ENCODE measurements at places on chromosomes 4 and X. TPM values are rescaled to one million over a fixed set of nuclear protein-coding genes. Genes with fewer than 3 reads are reported as not detected.

DNA sequence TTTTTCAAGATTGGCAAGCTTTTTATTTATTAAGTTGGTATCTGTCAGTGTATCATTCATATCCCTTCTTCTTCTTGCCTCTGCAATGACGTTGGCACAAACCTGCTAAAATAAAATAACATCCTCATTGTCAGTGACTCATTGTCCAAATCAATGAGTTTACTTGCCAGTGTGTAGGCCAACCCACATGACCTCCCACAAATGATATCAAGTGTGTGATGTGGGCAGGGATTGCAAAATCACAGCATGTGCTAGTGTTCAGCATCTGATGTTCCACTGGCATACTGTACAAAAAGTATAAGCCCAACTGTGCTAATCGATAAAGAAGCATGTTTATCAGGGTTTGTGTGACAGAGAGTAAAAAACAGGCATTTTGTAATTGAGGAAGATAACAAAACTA is 25.5 kb downstream of the GPAT3 start:
- H3K36me3 ChIP-seq, result no peaks in the 10 kb centered on the region
- H3K4me1 ChIP-seq, result no peaks in the 10 kb centered on the region
- no peaks in the 10 kb centered on the region for H3K27me3 ChIP-seq

GRCh38 chr4:30537456-30537855 is 182.7 kb upstream of the PCDH7 start:
- no peak overlapping the region for H3K27ac ChIP-seq
- no peak overlapping the region for H3K4me3 ChIP-seq
- no peaks in the 10 kb centered on the region for H3K27me3 ChIP-seq
- no peaks in the 10 kb centered on the region for H3K36me3 ChIP-seq
- DNase-seq, result no peak

DNA sequence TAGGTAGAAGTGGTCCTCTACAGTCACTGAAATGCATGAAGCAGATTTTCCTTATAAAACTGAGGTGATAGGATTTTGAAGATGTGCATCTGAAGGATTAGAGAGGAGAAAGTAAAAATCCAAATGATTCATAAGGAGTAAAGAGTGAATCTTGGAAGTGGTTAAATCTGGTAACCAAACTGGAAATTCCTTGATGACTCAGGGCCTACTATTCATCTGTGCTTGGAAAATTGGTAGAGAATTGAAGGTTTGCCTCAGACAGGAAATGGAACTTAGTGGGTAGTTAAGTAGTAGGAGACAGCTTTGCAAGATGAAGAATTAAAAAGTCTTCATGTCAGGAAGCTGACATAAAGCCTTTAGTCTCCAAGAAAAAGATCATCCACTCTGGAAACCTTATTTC is 368.9 kb upstream of the CTSO start:
- H3K27me3 ChIP-seq, result no peaks in the 10 kb centered on the region
- no peak for DNase-seq
- no peaks in the 10 kb centered on the region for H3K36me3 ChIP-seq
- no peak overlapping the region for H3K27ac ChIP-seq
- no peaks in the 10 kb centered on the region for H3K4me1 ChIP-seq
- H3K4me3 ChIP-seq, result no peak overlapping the region

- no peak for DNase-seq
- H3K4me1 ChIP-seq, result peaks cover 36% of the 10 kb centered on the region
- H3K4me3 ChIP-seq, result peak overlapping the region; percentile 98
- peak overlapping the region; percentile 92 for H3K27ac ChIP-seq
- peaks cover 26% of the 10 kb centered on the region for H3K36me3 ChIP-seq
- H3K27me3 ChIP-seq, result peaks cover 26% of the 10 kb centered on the region
These were observed 1.1 kb downstream of the FGFR3 start for GRCh38 chr4:1793940-1794808.

- no peak overlapping the region for H3K27ac ChIP-seq
- no peak for DNase-seq
- no peak overlapping the region for H3K4me3 ChIP-seq
- no peaks in the 10 kb centered on the region for H3K27me3 ChIP-seq
- no peaks in the 10 kb centered on the region for H3K36me3 ChIP-seq
These were observed 638.4 kb downstream of the IL1RAPL1 start for GRCh38 chrX:29225670-29226069.

DNA sequence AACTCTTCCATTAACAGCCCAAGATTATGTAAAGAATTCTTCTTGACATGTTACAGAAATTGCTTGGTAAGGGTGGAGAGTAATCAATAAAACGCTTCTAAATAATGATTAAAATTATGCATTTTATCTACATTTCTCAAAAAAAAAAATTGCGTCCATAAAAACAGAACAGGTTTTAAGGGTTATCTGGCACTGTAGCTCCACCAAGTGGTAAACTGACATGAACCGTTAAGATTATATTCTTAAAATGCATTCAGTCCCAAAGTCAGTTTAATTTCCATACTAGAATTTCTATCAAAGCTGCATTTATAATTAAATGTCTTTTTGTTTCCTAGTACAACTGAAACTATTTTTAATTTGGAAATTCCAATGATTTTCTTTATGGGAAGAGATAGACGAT is 214.0 kb upstream of the UGT8 start:
- H3K4me3 ChIP-seq, result no peak overlapping the region
- no peaks in the 10 kb centered on the region for H3K27me3 ChIP-seq
- H3K27ac ChIP-seq, result no peak overlapping the region
- no peaks in the 10 kb centered on the region for H3K36me3 ChIP-seq
- peaks cover 10% of the 10 kb centered on the region for H3K4me1 ChIP-seq
- peak; percentile 18 for DNase-seq

GRCh38 chr4:101074326-101074725 is 273.0 kb downstream of the PPP3CA start:
- no peak overlapping the region for H3K4me3 ChIP-seq
- H3K27ac ChIP-seq, result no peak overlapping the region
- H3K4me1 ChIP-seq, result peaks cover 3% of the 10 kb centered on the region
- no peak for DNase-seq
- H3K27me3 ChIP-seq, result no peaks in the 10 kb centered on the region

DNA sequence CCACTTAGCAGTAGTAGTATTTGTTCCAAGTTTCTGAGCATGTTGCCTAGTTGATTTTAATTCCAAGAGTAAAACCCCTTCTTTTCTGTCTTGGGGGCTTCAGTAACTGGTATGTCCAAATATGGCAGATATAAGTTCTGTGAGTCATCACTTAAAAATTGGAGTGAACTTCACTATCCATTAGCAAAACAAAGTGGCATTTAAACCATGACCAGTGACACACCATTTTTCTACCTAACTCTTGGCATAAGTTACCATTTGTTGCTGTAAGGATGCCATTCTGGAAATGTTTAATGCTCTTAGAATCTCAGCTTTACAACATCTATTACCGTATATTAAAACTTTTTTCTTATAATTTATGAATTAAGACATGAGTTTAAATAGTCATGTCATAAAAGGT is 102.0 kb downstream of the CBR4 start:
- H3K27me3 ChIP-seq, result no peaks in the 10 kb centered on the region
- no peak overlapping the region for H3K27ac ChIP-seq
- no peak overlapping the region for H3K4me3 ChIP-seq
- no peaks in the 10 kb centered on the region for H3K4me1 ChIP-seq
- H3K36me3 ChIP-seq, result peaks cover 40% of the 10 kb centered on the region
- no peak for DNase-seq

PDE6B gene
- polyA plus RNA-seq, result 27.1 TPM

CCDC149 gene
- 13.7 TPM for polyA plus RNA-seq

ITGB1BP2 gene
- polyA plus RNA-seq, result 3.3 TPM

MND1 gene
- polyA plus RNA-seq, result 6.8 TPM

MAGEE1 gene
- polyA plus RNA-seq, result 2.3 TPM

PFKFB1 gene
- 0.63 TPM for polyA plus RNA-seq

TXLNG gene
- 17.0 TPM for polyA plus RNA-seq

SPANXD gene
- polyA plus RNA-seq, result not detected

MYL5 gene
- 56.4 TPM for polyA plus RNA-seq

Measured in large intestine (tissue), 12 donors.